ENCODE measurements at places on chromosomes 4 and X. TPM values are rescaled to one million over a fixed set of nuclear protein-coding genes. Genes with fewer than 3 reads are reported as not detected.

The GRPEL1 gene
- 54.9 TPM for total RNA-seq

The GYPE gene
- 0.44 TPM for total RNA-seq

The ASMT gene
- not detected for total RNA-seq

The GPR82 gene
- not detected for total RNA-seq

The MPP1 gene
- 29.1 TPM for total RNA-seq

The GAGE12D gene
- total RNA-seq: not detected

The ZXDB gene
- total RNA-seq: 13.3 TPM

The MAOA gene
- total RNA-seq: 203 TPM

The BMP3 gene
- total RNA-seq: not detected
